ENCODE measurements at places on chromosomes 5 and 9.

DNA sequence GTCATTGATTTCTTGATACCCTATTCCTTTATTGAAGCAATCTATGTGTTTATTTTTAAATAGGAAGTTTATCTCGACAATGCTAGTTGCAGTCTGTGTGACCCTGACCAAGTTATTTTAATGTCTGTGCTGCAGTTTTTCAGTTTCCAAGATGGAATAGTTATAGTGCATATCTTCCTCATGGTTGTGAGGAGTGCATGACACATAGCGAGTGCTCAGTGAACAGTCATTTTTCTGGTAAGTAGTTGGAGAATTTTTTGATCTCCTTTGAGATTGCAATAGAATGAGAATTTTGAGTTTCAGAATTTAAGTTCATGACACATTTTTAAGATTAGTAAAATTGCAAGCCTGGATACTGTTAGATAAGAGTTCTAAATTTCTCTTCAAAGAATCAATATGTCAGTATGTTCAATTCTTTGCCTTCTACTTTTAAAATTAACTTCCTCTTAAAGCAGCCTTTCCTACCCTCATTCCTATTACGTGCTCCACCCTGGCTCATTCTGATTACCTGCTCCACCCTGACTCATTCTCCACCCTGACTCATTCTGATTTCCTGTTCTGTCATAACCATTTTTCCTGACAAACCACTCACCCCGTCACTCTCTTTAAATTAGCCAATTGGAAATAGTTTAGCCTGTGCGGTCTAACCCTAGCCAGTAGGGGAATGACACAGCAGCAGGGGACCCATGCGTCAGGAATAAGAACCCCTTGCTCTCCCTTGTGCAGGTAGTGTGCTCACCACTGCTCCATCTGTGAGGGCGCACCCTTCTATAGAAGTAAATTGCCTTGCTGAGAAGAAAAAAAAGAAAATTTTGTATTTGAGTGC, 30.7 kb downstream of the SPIN1 start:
- DNase-seq = peak; percentile 32

DNA sequence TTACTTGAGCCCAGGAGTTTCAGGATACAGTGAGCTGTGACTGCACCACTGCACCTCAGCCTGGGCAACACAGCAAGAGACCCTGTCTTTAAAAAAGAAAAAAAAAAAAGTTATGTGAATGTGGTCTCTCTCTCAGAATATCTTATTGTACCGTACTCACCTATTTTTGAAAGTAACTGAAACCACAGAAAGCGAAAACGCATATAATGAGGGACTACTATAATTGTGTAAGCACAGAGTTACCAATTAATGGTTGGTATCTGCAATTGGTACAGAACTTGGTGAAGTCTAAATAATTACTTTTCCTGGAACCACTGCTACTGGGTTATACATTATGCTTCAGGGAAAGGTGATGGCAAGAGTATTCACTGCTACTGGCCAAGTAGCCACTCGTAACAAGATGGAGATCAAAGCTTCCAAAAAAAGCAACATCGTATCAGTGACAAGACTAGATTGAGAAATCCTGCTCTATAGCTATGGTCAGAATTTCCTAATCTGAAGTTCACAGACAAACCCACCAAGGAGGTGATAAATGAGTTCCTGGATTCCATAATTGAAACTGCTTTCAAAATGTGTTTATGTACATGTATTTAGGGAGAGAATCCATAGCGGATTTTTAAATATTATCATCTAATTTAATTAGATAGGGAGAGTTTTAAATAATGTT, 82.7 kb downstream of the NR6A1 start:
- no peak for DNase-seq

- no peak for DNase-seq
Observed at GRCh38 chr9:77508396-77508795, 139.7 kb downstream of the GNA14 start.

DNA sequence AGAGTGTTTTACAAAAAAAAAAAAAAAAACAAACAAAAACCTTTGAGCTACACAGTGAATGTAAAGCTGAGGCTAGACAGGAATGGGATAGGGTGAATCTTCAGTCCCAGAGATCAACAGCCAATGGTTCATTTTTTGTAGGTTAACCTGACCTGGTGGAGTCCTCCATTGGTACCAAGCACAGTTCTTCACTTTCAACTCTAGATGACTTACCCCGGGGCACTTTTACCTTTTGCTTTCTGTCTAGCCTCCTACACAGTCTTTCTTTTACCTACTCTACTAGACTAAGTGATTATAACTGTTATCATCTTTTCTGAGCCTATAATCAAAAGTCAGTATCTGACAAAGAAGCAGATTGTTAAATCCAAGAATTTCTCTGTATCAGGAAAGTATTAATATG, 50.9 kb downstream of the ANXA2R start:
- DNase-seq = no peak

- DNase-seq = no peak
Observed at GRCh38 chr9:83327323-83327722, 210.9 kb downstream of the FRMD3 start.

- no peak for DNase-seq
Observed at GRCh38 chr5:20655211-20655610, 667.2 kb upstream of the CDH18 start.

GRCh38 chr9:16206518-16206917, 653.7 kb downstream of the CCDC171 start:
- no peak for DNase-seq

- DNase-seq = no peak
Observed at GRCh38 chr9:27341545-27342294, 44.8 kb upstream of the EQTN start.

- DNase-seq = no peak
Observed at GRCh38 chr5:123428521-123429220, 5.5 kb upstream of the CEP120 start.

GRCh38 chr9:124496075-124496449, 11.1 kb downstream of the NR5A1 start:
- no peak for DNase-seq

- no peak for DNase-seq
Observed at GRCh38 chr5:83151821-83152220, 74.5 kb downstream of the XRCC4 start.

- no peak for DNase-seq
Observed at GRCh38 chr5:145227881-145228280, 607.3 kb downstream of the PRELID2 start.

DNA sequence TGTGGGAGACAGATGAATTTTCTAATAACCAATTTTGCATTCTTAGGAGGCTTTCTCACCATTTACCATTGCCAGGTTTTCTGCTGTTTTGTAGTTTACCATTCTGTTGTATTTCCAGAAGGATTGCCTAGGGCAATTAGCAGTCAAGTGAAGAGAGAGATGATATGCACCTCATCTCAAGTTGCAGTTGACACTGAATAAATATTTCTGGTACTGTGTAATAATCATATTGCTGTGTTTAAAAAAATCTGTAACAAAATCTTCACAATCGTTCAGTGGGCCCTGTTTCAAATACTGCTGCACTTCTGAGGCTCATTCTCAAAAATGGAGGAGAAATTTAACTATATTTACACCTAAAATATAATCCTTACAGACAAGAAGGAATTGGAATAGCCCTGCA, 706.1 kb upstream of the PTPRD start:
- DNase-seq = no peak

GRCh38 chr9:122364117-122364782, 6.6 kb upstream of the PTGS1 start:
- no peak for DNase-seq

DNA sequence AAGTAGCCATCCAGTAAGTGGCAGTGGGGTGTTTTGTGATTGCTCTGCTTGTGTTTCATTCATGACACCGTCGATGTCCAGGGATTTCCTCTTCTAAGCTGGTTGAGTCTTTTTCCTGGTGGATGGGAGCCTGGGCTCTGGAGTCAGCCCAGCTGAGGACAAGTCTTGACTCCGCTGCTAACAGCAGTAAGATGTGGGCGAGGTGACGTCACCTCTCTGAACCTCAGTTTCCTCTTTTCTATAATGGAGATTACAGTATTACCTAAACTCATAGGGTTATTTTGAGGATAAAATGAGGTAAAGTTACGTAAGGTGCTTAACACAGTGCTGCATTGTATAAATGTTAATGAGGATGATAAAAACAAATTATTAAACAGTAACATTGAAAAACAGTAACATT, 21.3 kb downstream of the FGF1 start:
- DNase-seq = no peak

Measured in activated CD4-positive, CD25-positive, alpha-beta regulatory T cell treated with anti-CD3 and anti-CD28 coated beads, Interleukin-2, amount 50 U/mL, for 72 hours (primary cell).